ENCODE measurements at places on chromosomes 11 and 22.

DNA sequence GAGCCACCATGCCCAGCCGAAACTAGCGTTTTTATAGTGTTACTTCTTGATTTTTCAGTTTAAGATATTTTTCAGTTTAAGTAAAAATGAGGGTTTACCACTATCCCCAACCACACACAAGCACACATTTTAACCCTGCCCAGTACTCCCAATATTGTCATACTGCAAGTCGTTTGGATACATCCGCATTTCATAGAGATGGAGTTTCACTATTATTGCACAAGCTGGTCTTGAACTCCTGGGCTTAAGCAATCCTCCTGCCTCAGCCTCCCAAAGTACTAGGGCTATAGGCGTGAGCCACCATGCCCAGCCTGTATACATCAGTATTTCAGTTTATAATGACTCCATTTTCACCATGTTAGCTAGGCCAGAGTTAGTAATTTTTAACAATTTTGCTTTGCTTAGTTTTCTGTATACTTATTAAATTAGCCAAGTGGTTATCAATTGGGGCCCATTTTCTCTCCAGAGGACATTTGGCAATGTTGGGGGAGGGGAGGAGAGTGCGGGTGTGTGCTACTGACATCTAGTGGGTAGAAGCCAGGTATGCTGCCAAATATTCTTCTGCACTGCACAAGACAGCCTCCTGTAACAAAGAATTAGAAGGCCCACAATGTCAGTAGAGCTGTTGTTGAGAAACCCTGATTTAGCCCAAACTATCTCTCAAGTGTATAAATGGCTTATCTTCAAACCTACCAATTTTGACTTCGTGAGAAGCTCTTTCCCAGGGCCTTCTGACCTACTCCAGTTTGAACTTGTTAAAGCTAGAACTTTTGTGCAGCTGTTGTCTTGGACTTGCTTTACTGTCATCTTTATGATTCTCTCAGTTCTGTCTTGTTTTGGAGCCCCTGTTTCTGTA is 7.3 kb downstream of the USP47 start:
- DNase-seq = peak; percentile 49

DNA sequence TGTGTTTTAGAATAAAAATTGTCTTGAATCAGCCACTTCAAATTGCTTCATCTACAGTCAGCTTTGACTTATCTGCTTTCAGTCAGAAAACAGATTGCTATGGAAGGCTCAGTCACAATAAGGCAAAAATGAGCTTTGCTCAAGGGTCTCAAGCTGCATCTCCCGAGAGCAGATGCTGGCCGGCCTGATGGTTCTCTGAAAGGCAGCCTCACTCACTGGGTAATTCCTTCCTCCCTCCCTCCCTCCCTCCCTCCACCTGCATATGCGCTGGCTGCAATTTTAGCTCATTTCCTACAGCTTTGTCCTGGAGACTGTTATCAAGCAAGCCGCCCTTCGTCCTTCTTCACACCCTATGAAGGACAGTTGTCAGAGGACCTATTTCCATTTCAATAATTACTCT is 1.6 kb upstream of the IZUMO1R start:
- DNase-seq = no peak

GRCh38 chr22:49534386-49534785 is 293.3 kb downstream of the BRD1 start:
- no peak for DNase-seq

GRCh38 chr11:44837661-44838060 is 110.9 kb downstream of the TSPAN18 start:
- no peak for DNase-seq

- no peak for DNase-seq
Measured at GRCh38 chr11:132186699-132187098, 816.3 kb downstream of the NTM start.

DNA sequence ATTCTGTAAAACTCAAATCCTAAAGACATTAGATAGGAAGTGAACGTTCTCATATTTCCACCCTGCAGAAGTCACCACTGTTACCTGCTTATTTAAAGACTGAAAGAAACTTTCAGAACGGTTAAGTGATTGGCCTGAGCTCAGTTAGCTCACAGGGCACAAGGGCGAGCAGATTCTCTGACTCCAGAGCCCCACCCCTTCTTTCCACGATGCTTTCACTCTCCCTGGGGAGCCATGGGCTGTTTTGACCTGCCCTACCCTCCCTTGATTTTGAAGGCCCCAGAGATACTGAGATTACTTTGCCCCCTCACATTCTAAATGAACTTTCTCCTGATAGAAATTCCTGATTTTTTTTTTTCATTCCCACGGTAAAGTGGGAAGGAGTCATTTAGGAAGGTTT is 33.9 kb downstream of the ARHGAP1 start:
- no peak for DNase-seq

DNA sequence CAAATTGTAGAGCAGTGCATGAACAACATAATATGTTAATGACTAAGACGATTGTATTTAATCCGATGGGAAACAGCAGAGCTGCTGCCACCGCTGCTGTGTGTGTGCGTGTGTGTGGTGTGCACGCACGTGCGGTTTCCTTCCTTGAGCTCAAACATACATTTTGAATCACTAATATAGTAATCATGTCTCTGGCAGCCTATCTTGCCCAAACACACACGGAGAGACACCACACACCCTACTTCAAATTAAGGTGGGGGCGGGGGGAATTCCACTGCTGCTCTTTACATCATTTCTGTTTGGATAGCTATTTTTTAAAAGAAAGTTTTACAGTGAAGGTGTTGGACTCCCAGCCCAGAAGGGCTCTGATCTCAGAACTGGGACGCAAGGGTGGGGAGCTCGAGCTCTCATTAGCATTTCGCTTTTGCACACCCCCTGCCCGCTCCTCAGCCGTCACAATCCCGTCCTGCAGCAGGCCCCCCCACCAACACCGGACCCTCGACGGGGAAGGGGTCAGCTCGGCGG is 651 bp upstream of the FAM83F start:
- peak; percentile 66 for DNase-seq

GRCh38 chr22:35380013-35380412 is 883 bp upstream of the HMOX1 start:
- no peak for DNase-seq

GRCh38 chr11:126133901-126134300 is 71.2 kb upstream of the CDON start:
- DNase-seq = no peak

GRCh38 chr11:86535773-86536172 is 136.6 kb downstream of the ME3 start:
- no peak for DNase-seq

- DNase-seq = no peak
Measured at GRCh38 chr11:75493626-75494025, 32.1 kb downstream of the GDPD5 start.

- no peak for DNase-seq
Measured at GRCh38 chr11:85721191-85721590, 35.2 kb upstream of the CCDC89 start.

GRCh38 chr11:23755769-23756168 is 741.1 kb upstream of the LUZP2 start:
- no peak for DNase-seq

DNA sequence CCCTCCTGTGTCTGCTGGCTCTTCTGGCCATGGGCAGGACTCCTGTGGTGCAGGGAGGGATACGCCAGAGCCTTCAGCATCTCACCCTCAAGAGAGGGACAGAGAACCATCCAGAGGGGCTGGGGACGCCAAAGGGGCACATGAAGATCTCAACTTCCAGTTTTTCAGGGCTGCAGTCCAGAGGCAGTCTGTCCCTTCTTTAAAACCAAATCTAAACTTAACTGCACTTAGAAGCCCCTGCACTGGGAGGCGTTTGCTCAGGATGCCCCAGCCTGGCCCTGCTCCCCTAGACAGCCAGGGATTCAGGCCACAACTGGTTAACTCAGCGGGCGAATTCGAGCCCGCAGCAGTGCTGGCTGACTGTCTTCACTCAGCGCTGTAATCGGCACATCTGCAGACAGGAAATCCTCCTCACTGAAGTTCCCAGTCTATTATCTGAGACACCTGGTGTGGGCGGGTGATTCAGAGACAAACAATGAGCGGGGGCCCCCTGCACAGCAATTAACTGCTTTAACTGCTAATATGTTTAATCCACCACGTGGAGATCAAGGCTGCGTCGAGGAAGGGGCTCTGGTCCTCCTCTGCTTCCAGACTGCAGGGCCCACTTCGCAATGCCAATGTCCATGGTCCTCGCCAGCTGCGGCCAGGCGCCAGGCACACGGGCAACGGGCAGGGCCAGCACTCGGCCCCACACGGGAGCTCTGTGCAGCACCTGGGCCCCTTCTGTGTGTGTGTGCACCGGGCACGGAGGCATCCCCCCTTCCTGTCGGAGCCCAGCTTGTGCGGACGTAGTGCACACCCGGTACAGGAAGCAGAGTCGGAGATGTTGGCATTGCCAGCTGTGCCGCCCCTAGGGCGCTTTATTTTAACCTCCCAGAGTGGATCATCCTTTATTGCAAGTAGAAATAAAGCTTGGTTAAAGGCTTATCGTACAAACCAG is 36.9 kb upstream of the GNB1L start:
- peak; percentile 88 for DNase-seq

DNA sequence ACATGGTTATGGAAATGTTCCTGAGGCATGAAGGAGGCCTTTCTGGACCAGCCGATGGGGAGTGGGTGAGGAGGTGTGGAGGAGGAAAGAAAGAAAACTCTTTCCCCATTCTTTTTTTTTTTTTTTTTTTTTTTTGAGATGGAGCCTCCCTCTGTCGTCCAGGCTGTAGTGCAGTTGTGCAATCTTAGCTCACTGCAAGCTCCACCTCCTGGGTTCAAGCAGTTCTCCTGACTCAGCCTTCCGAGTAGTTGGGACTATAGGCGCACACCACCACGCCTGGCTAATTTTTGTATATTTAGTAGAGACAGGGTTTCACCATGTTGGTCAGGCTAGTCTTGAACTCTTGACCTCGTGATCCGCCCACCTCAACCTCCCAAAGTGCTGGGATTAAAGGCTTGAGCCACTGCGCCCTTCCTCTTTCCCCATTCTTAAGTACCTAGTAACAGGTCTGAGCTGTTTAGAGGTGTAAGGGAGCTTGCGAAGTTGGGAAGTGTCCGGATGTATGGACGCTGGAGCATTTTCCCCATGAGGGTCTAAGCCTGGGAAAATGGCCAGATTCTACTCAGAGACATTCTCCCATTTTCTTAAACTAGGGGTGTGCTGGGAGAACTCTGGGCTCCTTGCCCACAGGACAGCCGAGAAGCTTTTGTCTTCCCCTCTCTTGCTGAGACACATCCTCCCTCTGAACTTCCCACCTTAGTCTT is 135.8 kb downstream of the TEAD1 start:
- DNase-seq = no peak

GRCh38 chr11:74504100-74504691 is 10.7 kb upstream of the LIPT2 start:
- DNase-seq = no peak

DNA sequence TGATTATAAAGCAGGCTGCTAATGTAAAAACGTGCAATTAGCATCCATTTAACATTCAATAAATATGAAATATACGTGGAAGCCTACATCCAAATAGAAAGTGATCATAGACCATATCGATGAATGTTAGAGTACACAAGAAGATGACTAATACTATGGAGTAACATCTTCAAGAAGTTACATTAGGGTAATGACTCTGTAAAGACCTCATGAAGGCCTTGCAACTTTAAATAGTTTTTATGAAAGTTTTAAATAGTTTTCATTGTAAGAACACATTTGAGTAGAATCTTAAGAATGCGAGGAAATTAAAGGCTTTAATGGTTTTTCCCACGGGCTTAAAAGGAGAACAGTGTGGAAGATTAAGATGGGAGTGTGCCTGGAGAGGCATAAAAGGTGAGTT is 1.4 kb downstream of the TRIM34 start:
- DNase-seq = no peak

DNA sequence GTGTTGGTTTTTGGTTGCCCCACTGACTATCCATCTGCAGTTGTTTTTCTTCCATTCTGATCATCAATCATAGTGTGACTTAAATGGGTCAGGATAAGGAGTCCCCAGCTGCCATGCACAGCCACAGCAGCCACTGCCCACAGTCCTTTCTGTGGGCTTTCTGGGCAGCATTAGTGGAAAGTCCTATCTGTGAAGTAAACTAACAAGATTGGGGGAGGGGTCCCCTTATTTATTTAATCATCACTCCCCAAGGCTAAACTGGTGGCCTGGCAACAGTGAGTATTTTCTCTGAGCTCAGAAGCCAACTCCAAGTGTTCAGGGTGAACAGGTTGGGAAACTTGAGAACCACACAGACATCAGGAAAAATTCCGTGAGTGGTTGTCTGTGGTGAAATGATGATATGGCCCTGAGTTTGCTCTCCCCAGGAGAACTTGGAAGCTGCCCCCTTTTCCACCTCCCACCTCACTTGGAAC is 145.0 kb downstream of the CCDC34 start:
- DNase-seq = no peak

DNA sequence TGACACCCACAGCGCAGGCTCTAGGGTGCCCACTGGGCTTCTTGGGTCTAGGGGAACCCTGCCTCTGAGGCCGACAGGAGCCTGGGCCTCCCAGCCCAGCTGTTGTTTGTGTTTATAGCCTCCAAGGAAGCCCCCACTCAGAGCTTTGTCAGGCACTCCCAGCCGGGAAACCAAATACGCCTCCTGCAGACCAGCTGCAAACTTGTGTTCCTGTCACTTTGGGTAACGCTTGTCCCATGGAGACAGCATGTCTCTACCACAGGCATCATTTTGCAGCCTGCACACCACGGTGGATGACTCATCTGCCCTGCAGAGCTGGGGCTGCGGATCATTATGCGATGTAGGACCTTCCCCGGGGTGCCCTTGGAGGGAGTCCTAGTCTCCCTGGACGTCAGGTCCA is 40.6 kb upstream of the CRYBB3 start:
- no peak for DNase-seq

DNA sequence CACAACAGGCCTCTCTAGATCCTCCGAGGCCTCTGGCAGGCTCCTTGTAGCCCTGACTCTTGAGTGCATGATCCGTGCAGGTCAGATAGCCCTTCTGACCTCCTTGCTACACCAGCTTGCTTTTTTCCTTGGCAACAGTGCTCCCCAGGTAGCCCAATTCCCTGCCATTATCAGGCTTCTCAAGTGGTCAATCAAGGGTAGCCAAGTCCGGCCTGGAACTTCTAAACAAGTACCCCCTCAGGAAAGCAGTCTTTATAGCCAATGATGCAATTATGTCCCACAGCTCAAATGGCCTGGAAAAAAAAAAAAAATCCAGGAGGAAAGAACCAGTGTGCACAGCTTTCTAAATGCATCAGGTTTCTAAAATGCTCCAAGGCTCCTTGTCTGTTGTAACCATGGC is 59.8 kb downstream of the TENM4 start:
- DNase-seq = no peak

- DNase-seq = no peak
Measured at GRCh38 chr11:22415476-22415875, 77.3 kb downstream of the SLC17A6 start.

DNA sequence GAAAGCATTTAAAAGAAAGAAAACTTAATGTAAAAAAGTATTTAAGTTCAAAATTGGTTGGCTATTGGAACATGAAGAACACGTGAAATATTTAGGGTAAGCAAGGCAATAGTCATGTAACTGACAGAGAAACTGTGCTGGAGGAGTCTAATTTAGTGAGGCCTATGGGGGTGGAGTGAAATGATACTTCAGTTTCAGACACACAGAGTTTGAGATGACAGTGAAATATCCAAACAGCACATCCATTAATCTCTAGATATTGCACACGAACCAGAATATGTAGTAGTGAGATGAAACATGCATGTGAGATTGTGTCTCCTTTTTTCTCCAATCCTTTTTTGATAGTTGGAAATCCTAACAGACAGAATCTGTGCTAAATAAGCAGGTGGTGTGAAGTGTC is 739.0 kb downstream of the CNTN5 start:
- DNase-seq = no peak
